ENCODE measurements at places on chromosomes 1 and 21. TPM values are rescaled to one million over a fixed set of nuclear protein-coding genes. Genes with fewer than 3 reads are reported as not detected.

Gene TRPM2
- 11.0 TPM for total RNA-seq

Gene OR6K3
- total RNA-seq, result not detected

Gene MIA3
- total RNA-seq, result 62.3 TPM

Gene MPL
- total RNA-seq, result 0.67 TPM

Gene MCOLN3
- 3.6 TPM for total RNA-seq

Gene ATP1A4
- total RNA-seq, result not detected

Gene LCE1B
- total RNA-seq, result not detected

Gene C1QA
- 395 TPM for total RNA-seq

Gene MAP1LC3C
- 0.92 TPM for total RNA-seq

Gene FCRL5
- total RNA-seq, result 1.5 TPM

Gene ITGB2
- total RNA-seq, result 404 TPM
